HS-27A (cell line): ENCODE measurements at places on chromosomes 16 and 17.

DNA sequence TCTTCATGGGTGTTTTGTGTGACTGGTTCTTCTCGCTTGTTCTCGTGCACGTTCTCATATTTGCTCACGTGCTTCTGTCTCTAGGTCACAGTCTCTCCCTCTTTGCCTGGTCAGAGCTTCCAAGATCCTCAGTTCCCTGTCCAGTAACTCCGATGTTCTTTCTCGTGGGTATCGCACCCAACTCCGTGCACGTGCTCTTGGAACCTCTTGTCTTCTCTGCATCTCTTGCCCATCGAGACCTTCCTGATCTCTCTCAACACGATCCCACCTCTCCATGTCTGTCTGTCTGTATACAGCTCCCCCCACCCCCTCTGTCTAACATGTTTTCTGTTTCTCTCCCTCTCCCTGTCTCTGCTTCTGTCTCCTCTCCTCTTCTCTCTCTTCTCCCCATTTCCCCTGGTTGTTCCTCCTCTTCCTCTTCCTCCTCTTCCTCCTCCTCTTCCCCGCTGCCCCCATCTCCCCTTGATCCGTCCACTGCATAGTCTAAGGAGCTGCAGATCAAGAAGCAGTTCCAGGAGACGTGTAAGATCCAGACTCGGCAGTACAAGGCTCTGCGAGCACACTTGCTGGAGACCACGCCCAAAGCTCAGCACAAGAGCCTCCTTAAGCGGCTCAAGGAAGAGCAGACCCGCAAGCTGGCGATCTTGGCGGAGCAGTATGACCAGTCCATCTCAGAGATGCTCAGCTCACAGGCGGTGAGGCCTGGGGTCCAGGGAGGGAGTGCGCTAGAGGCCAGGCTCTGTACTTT, 6.1 kb downstream of the HIRIP3 start:
- DNase-seq: no peak

DNA sequence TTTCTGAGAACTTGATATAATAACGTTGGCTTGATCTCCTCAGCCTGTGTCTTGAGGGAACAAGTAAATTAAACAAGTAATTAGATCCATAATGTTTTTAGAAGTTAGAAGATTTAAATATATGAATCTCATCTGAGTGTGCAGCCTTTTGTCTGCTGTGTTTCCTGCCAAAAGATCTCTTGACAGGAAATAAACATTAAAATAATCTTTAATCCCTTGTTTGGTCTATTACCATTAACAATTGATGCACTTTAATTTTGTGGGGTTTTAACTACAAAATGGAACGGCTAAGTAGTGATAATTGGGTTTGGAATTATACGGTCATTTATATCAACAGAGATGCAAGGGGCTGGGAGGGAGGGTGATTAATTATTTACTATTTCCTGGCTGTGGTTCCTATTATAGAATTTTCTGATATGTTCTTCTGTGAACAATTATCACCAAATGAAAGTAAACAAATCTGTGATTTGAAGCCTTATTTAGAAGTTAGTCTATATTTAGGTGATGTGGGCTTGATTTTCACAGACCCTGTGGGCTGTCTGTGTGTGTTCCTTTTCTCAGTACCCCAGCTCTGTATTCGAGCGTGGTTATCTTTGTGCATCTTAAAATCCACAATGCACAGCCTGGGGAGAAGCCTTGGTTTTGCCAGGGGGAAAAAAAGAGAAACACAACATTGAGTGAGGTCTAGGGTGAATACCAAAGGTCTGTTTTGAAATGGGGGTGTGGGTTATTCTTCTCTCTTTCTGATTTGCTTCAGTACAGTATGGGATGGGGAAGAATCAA, 556.1 kb downstream of the WWOX start:
- no peak for DNase-seq

DNA sequence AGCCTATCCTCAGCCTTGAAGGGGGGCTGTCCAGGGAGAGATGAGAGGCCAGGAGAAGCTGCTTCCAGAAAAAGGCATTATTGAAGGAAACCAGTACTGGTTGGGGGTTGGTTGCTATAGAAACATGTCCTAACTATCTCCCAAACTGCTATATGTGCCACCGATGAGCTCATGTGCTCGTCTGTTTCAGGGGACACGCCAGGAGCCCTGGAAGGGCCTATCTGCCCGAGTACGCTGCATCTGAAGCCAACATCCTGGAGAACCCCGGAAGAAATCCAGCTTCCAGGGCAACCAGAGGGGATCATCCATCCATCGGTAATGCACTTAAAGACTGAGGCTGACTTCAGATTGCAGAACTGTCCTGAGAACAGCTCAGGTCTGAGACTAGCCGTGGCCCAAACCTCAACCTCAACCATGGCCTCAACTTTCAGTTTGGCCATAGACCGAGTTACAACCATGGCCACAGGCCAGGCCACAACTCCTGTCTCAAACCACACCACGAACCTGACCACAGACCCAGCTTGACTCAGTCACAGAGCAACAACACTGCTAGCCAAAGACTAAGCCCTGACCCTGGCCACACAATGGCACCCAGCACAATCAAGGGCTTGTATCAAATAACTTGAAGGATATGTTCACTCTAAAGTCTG, 10.2 kb downstream of the PITPNM3 start:
- DNase-seq: no peak

- DNase-seq: no peak
Observed at GRCh38 chr17:36544044-36544306, 744 bp upstream of the GGNBP2 start.

GRCh38 chr16:30927789-30928378, 4.5 kb downstream of the FBXL19 start:
- no peak for DNase-seq

- no peak for DNase-seq
Observed at GRCh38 chr17:42784811-42785592, 4.6 kb downstream of the WNK4 start.

DNA sequence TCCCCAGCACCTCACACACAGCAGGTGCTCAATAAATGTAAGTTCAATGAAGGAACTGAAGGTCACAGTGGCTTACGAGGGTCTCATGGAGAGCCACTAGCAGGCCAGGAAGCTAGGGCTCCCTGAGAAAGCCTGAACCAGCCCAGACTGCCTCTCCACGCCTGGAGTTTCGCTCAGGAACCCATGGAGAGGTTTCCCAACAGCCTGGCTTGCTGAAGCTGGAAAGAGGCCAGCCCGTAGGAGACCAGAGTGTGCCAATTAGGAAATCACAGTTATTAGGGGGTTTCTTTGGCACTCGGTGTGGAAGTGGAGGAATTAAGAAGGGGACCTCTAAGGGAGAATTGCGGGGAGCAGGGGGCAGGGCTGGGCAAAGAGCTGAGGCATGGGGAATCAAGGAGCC, 36.3 kb upstream of the CACNG1 start:
- DNase-seq: no peak

- DNase-seq: no peak
Observed at GRCh38 chr17:80860703-80861417, 130.8 kb upstream of the CHMP6 start.

DNA sequence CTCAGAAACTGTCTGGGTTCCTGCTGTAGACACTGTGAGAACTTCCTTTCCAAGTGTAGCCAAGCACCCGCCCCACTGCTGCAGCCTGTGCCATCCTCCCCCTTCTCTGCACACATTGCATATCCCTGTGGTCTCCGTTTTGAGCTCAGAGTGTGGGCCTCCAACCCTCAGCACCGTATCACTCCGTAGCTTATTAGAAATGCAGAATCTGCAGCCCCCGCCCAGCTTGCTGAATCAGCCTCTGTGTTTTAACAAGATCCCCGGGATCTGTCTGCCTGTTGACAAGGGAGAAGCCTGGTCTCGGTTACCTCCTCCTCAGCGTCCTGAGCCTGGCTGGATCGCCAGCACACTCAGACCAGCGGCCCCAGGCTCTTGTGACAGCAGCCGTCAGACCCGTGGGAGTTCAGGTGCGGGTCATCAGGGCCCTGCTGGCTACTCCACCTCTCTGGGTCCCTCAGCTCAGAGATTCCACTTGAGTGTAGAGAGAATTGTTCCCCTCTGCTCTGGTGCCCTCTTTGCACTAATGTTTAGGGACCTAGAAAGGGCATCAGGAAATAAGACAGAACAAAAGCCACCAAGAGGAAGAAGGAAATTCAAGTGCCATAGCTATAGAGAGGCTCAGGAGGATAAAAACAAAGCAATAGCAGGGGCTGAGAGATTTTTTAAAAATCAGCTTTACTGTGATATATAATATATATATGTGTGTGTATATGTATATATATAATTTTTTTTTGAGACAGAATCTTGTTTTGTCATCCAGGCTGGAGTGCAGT, 92.3 kb downstream of the PITPNC1 start:
- DNase-seq: no peak

- DNase-seq: no peak
Observed at GRCh38 chr17:5838661-5839300, 231.4 kb upstream of the WSCD1 start.

DNA sequence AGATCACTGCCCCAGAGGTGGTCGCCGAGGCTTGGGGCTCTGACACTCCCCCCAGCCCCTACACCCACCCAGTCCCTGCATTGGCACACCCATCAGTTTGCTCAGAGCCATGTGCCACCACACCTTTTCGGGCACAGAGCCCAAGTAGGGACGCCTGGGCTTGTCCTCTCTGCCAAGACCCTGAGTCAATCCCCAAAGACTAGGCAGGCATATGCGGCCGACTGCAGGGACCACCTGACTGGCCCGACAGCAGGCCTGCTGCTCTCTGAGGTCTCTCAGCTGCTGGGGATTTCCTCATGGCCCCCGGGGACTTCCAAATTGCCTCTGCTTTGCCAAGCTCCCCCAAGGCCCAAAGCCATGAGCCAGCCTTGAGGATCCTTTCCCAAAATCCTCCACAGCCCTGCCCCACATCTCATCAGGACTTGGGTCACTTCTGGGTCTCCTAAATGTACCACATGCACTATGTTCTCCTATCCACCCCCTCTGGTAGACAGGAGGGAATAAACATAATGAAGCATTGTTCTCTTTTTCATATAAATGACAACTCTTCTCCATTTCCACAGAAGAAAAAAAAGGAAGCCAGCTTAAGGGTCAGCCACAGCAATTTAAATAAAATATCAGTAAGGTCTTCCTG, 30.6 kb downstream of the MYO18A start:
- DNase-seq: no peak

GRCh38 chr17:50608700-50609379, 25.8 kb upstream of the ABCC3 start:
- no peak for DNase-seq

DNA sequence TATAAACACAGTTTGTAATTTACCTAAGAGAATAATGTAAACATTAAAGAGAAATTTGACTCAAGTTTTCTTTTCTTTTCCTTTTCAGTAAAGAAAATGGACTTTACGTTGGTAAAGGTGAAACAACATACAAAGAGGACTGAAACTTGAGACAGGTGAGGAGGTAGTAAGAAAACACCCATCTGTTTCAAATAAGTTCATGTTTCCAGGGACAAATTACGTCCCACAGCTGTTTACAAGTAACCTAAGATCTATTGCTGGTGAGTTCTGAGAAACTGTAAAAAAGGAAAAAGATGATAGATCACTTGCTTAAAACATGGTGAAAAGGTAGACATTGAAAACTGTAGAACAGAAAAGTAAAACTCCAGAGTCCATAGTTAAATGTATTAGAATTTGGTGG, 4.8 kb upstream of the ABCA5 start:
- DNase-seq: no peak

DNA sequence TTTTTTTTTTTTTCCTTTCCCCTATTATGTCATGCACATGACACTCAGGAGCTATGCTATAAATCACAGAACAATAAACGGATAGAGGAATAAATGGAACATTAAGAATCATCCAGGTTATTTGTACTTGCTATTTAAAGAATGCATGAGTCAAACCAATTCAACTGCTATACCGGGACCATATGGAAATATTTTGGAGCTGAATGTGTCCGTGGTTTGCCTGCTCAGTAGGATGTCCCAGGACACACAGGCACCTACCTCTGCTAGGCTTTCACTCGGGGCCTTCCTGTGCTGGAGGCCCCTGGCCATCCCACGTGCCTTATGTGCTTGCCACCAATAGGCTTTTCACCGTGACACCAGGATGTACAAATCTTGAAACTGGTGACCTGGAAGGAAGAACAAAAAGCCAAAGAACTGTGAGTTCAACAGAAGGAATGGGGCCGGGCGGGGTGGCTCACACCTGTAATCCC, 15.3 kb upstream of the SEC14L1 start:
- DNase-seq: no peak

- DNase-seq: no peak
Observed at GRCh38 chr17:70366386-70366785, 197.1 kb downstream of the KCNJ2 start.
